Glomerular endothelial cell (primary cell): ENCODE measurements at places on chromosomes 2 and 18. TPM values are rescaled to one million over a fixed set of nuclear protein-coding genes. Genes with fewer than 3 reads are reported as not detected.

Gene ACTG2
- 1.6 TPM in 1 of 2 replicates, not detected in the other for total RNA-seq

Gene ST8SIA3
- total RNA-seq: not detected in 2 replicates

DNA sequence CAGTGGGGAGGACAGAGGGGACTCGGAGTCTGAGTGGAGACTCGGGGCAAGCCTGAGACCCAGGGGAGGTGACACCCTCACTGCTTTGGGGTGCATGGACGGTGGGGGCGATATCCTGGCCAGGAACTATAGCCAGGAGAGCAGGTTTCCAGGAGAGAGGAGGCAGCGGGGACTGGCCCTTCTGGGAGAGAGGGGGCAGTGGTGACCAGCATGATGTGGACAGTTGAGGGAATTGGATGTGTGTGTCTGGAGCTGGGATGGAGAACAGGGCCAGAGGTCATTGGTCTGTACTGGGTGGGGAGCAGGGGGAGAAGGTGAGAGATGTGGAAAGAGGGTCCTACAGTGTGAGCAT is 63.6 kb downstream of the ACKR3 start:
- no peak for DNase-seq

DNA sequence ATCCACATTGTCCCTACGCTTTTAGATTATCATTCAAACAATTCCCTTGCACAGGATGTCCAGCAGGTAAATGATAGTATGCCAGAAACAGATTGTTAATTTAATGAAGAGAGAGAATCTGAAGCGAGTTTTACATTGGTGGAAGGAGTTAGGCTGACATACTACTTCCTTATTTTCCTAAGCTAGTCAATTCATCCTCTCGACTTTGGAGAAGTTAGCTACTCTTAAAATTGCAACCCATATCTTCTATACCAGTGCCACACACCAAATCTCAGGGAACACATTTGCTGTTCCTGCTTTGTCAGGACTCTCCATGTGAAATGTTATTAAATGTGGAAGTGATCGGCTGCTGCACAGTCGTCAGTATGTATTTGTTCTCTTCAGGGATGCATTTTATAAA is 249.2 kb downstream of the NAPG start:
- DNase-seq: no peak

Gene KLHL41
- 0.18 and 0.87 TPM in 2 replicates for total RNA-seq

Gene DPP10
- total RNA-seq: not detected in 2 replicates

GRCh38 chr18:32974421-32975162 is 201.8 kb upstream of the KLHL14 start:
- DNase-seq: no peak

Gene NAT8
- not detected in 2 replicates for total RNA-seq

Gene GATA6
- total RNA-seq: 7.0 and 18.1 TPM in 2 replicates

DNA sequence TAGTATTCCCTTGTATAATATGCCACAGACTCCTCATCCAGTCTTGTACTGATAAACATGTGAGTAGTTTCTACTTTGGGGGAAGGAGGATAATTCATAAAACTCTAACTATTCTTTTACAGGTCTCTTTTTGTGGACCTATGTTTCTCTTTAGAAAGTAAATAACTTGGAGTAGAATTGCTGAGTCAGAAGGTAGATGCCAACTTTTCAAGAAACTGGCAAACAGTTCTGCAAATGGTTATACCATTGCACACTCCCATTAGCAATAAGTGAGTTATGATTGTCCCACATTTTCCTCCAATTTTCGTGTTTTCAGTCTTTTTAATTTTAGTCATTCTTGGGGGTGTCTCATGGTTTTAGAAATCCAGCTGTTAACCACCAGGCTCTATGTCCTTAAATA is 477.2 kb upstream of the LRRTM4 start:
- DNase-seq: no peak

Gene GALNT3
- 3.2 and 4.0 TPM in 2 replicates for total RNA-seq

DNA sequence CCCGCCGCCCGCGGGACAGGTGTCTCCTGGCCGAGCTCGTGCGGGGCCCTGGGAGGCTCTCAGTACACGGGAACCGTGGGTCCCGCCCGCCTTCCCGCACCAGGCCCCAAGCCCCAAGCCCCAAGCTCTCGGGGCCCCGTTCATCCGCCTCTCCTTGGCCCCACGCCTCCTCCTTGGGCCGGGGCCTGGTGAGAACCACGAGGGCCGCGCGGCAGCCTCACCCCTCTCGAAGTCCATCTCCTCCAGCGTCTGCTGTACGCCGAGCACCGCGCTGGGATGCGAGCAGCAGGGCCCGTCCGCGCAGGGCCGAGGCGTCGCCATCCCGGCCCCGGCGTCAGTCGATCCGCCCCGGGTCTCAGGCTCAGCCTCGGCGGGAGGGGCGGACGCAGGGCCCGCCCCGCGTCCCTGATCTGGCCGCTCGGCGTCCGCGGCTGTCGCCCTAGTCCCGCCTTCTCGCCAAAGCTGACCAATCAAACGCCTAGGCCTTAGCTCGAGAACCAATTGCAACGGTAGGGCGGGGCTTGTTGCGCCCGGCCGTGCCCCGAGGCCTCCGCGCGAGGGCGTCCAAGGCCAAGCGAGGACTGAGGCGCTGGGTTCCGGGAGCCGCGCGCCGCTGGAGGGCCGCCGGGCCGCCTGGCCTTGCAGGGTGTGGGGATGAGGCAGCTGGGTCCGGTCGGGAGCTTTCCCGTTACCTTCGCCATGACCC is at the start of gene ANKRD39:
ANKRD39 (minus strand) TSS at position 350 of the 706 bp plus-strand sequence; CDS start at position 321, 29 bp downstream.
- peak; percentile 85 for DNase-seq

DNA sequence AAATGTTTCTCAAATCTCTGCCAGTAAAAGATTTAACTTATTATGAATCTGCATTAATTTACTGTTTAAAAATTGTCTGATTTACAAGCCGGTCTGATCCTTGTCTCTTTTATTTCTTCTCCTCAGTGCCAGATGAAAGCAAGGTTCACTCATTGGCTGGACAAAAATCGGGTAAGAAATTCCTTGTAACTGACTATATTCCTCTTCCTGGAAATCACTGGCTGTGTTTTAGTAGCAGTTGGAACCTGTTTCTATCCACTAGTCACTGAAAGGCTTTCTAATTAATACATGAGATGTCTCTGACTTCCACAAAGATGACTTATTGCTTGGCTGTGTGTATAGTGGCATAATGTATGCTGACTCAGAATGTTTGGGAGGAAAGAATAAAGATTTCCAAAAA is 436.6 kb upstream of the NRP2 start:
- peak; percentile 5 for DNase-seq

- no peak for DNase-seq
Measured at GRCh38 chr2:36445185-36445866, 89.7 kb downstream of the CRIM1 start.

GRCh38 chr18:11119550-11119949 is 29.8 kb downstream of the PIEZO2 start:
- DNase-seq: no peak

Gene SLC40A1
- 3.0 and 4.8 TPM in 2 replicates for total RNA-seq

DNA sequence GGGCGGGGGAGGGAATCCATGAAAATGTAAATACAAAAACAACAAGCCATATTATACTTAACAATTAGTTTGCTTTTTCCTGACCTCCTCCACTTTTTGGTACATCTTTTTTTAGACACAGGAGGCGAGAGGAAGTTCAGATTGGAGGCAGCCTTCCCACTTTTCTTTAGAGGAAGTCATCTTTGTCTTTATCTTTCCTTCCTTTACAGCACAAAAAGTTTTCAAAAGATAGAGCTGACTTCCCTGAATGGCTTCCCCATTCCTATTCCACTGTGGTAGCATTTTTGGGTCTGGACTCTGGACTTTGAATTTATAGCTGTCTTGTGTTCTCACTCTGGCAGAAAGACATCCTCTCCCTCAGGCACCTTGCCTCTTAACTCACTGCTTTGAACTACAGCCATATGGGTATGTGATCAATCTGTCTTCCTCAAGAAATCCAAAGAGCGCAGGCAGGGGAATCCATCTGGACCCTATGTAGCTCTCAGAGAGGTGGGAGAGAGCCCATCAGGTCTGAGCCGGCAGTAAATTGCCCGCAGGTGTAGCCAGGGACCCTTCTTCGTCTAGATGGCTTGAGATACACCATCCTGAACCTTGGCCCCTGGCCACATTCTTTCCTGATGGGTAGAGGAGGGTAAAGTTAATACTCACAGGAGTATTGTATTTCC is 101.9 kb downstream of the AQP4 start:
- DNase-seq: no peak

DNA sequence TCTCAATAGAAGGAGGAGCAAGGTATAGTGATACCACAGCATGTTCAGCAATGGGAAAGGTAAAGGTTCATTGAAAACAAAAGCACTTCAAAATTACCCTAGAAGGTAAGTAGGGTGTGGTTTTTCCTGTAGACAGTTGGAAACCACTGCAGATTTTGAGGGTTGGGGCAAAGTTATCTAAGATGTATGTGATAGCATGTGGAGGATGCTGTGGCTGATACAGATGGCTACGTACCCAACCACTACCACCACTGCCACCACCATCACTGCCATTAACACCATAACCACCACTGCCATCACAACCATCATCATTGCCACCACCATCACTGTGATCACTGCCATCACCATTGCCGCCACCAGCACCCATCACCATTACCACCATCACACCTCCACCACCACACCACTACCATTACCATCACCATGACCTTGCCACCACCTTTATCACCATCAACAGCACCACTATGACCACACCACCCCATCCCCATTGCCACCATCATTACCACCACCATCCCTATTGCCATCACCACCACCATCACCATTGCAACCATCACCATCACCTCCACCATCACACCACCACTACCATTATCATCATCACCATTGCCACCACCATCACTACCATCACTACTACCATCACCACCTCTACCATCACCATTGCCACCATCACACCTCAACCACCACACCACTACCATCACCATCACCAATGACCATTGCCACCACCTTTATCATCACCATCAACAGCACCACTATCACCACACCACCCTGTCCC is 3.7 kb downstream of the TMSB10 start:
- DNase-seq: no peak

DNA sequence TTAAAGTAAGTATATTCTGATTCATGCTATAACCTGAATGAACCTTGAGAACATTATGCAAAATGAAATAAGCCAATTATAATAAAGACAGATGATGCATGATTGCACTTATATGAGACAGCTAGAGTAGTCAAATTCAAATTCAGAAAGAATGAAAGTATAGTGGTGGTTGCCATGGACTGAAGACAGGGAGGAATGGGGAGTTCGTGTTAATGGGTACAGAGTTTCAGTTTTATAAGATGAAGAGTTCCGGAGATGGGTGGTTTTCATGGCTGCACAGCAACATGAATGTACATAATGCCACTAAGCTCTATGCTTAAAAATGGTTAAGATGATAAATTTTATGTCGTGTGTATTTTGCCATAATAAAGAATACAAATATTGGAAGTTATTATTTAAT is 751.2 kb downstream of the TSN start:
- DNase-seq: no peak

DNA sequence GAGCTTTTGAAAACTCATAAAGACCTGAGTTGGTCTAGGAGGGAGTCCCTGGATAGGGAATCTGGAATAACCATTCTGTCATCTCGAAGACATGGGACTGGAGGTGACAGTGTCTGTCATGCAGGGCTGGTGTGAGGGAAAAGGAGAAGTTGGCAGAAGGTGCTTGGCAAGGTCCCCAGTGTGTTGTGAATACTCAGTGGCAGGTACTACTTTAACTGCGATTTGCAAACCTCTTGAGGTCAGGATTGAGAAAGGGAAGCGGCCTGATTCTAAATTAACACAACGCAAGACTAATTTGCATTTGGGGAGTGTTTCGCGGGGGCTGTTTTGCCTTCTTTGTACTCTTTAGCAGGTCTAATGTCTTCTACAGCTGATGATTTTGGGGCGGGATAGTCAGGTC is 77.0 kb upstream of the TMEM200C start:
- DNase-seq: no peak

DNA sequence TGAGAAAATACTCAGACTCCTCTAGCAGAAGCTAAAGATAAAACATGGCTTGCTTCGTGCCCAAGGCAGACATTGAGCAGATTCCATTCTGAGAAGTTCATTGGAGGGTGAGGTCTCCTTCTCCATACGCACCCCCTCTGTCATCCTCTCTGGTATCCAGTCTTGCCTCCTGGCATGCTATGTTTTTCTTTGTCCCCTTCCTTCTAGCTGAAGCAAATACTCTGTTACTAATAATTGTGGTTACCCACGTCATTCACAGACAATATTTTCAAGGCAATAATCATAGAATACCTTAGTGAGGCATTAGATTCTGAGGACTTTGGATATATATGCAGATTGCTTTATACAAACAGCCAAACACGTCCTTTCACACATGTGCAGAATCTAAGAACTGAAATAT is 66.2 kb upstream of the KLF7 start:
- DNase-seq: no peak

Gene CDKL4
- total RNA-seq: not detected in 2 replicates

Gene AGXT
- not detected in 2 replicates for total RNA-seq

Gene AQP12A
- not detected in 2 replicates for total RNA-seq

DNA sequence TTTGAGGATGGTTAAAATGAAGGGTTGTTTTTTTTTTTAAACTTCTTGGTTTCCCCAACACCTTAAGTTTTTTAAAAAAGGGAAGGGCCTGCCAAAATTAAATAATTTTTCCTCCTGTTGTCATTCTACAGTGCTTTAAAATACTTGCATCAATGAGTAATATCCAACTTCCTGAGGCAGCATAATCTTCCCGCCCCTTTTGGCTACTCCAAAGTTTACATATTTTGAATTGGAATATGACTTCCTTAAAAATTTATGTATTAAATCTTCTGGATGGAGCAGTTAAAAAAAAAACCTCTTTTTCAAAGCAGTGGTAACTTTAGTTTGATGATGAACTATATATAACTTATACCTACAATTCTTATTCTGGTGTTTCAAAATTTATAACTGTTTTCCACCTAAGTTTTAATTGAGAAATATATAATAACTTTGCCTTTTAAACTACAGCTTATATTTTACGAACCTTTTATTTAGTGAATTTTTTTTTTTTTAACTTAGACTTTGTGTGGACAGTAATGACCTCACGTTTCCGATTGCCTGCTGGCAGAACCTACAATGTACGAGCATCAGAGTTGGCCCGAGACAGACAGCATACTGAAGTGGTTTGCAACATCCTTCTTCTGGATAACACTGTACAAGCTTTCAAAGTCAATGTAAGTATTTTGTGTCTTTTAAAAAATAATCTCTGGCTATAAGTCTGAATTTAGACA is 49.8 kb downstream of the PTPN4 start:
- no peak for DNase-seq

GRCh38 chr2:28580078-28580477 is 84.2 kb downstream of the PLB1 start:
- no peak for DNase-seq

- no peak for DNase-seq
Measured at GRCh38 chr2:147660680-147661079, 184.1 kb upstream of the ACVR2A start.

- DNase-seq: no peak
Measured at GRCh38 chr2:120712180-120712681, 23.4 kb upstream of the GLI2 start.

GRCh38 chr2:227655454-227655853 is 11.2 kb upstream of the SCYGR5 start:
- DNase-seq: peak; percentile 16

- no peak for DNase-seq
Measured at GRCh38 chr2:215189393-215189792, 51.0 kb upstream of the ABCA12 start.

Gene C2orf66
- 0.39 and 1.1 TPM in 2 replicates for total RNA-seq

DNA sequence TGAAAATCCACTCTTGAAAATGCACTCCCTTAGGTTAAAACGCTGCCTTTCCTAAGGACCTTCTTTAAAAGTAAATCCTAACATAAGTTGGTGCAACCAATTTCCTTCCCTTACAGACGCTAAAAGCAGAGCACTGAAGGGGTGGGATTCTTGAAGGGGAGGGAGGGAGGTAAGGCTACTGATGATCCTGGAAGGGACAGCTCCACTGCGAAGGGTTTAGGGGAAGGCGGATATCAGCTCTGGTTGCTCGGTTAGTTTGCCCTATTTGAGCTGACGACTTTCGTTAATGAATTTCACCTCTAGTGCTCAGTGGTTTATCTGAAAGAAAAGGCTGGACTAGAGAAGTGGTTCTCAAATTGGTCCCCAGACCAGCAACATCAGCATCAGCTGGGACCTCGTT is 49.7 kb upstream of the SIGLEC15 start:
- no peak for DNase-seq
